Adrenal gland (tissue), 19 donors: ENCODE measurements at places on chromosomes 7 and 10.

- peak; percentile 79 for DNase-seq
These were observed 254.9 kb downstream of the KIAA1217 start for GRCh38 chr10:24463611-24464426.

- peak; percentile 64 for DNase-seq
These were observed 45.0 kb downstream of the ALOX5 start for GRCh38 chr10:45418849-45419675.

GRCh38 chr10:3689871-3690510 is 95.0 kb downstream of the KLF6 start:
- no peak for DNase-seq

GRCh38 chr10:122981066-122981464 is 864 bp downstream of the PSTK start:
- no peak for DNase-seq

- DNase-seq = no peak
These were observed 111.5 kb upstream of the SVIL start for GRCh38 chr10:29746080-29746797.

DNA sequence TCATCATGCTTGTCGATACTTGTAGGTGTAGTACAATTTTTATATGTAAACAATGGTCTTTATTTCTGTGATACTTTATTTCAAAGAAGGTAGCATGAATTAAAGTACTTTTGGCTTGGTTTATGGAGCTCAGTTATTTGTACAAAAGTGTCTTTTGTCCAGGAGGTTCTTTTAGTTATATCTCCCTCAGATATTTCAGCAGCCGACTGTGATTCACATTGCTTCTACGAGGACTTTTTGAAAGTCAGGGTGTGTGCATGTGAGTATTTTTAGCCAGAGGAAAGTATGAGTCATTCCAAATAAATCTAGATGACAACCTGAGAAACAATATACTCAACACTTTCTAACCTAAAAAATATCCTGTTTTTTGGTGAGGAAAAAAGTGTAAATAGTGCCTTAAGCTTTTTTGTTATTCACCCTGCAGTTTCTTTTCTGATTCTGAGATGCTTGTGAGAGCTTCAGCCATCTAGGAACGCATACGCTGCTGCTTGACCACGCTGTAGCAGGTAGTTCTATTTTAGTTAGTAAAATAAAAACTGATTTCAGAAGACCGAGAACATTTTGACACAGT is 595 bp upstream of the SUN1 start:
- DNase-seq = peak; percentile 61

GRCh38 chr10:96420228-96421009 is 61.6 kb upstream of the OPALIN start:
- DNase-seq = no peak

DNA sequence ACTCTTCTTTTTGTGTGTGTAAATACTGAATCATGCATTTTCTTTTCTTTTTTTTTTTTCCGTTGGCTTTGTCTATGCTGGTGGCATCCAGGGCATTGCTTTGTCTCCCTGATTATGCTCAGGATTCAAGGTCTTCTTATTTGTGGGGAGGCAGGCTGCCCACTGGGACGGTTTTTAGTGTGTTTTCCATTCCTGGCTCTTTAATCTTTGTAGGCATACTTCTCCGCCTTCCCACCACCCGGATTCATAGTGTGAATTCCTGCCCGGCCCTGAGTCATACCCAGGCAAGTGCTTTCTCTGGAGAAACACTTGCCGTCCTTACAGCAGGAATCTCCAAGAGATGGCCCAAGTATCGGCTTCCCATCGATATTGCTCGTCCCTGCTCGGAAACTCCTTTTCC is 5.2 kb downstream of the ZNF655 start:
- DNase-seq = peak; percentile 81

DNA sequence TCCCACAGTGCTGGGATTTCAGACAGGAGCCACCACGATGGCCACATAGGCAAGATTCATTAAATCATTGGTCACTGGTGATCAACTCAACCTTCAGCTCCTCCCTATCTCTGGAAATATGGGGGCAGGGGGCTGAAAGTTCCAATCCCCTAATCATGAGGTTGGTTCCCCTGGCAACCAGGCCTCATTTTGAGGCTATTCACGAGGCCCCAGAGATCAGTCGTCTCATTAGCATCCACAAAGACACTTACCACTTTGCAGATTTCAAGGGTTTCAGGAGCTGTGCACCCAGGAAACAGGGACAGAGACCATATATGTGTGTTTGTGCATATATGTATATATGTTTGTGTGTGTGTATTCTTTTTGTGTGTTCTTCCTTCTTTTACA is 7.7 kb upstream of the GUSB start:
- DNase-seq = peak; percentile 0

GRCh38 chr7:152476551-152476950 is 40.7 kb upstream of the KMT2C start:
- no peak for DNase-seq

DNA sequence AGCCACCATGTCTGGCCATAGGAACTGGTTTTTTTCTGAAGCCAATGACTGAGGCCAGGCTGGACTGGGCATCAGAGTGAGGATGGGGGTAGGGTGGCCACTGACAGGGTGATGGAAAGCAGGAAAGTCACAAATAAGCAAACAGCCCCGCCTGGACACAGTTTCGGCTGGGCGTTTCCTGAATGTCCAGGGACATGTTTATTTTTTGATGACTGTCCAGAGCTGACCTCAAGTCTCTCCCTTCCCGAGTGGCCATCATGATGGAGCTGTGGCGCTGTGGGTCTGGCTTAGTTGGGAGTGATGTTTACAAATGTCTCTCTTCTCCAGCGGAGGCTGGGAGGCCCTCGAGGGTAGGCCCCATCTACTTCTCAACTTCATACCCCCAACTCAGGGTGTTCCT is 37.1 kb upstream of the COMTD1 start:
- peak; percentile 84 for DNase-seq

DNA sequence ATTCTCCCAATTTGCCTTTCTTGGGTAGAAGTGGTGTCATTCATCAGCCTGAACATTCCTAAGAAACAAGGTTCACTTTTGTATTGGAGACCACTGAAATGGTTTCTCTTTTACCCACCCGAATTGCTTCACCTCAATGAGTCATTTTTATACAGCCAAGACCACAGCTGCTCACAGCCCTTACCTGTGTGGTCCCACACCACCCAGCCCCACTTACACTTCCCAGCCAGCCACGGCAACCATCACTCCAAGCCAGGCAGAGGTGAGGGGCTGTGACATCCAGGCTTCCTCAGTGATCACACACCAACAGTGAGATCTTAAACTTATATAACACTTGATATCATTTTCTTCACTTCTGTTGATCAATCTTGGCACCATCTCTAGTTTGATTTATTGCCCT is 20.7 kb downstream of the OR13A1 start:
- no peak for DNase-seq
